ENCODE measurements at places on chromosomes 6 and 20.

GRCh38 chr6:148105695-148106094 is 236.9 kb upstream of the SASH1 start:
- no peak for DNase-seq

- DNase-seq = no peak
Observed at GRCh38 chr6:21185861-21186478, 407.6 kb upstream of the SOX4 start.

DNA sequence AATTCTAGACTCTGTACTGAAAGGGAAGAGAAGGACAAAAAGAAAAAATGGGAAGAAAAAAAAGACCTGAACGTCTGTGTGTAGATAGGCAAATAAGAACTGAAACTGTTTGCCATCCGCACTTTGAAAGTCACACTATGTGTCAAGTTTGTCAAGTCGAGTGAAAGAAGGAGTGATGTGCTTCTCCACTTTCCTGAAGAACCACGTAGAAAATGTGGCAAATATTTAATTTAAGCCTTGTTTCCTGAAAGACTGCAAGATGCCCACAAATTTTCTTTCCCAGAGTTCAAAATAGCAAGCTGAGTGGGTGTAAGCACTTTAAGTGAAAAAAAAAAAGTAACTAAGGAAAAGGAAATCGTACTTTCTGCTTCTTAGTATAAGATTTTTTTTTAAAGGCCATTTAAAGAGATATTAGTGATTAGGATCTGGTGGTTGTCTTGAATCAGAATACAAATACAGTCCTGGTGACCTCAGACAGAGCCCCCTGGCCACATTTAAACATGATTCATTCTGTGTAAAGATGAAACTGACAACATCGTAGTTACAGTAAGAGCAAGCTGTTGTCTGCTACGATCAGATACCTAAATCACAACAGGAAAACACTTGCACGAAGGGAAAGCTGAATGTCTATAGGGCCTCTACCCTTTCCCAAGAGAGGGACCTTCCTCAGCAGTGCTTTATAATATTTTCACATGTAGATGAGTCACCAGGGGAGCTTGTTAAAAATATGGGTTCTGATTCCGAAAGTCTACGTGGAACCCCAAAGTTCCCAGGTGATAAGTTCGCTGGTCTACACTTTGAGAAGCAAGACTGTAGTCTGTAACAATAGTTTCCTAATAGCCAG is 102.3 kb downstream of the HIVEP2 start:
- peak; percentile 78 for DNase-seq

GRCh38 chr6:16783509-16783908 is 22.2 kb upstream of the ATXN1 start:
- DNase-seq = no peak

GRCh38 chr20:16553684-16554083 is 19.6 kb downstream of the KIF16B start:
- no peak for DNase-seq

GRCh38 chr6:150145830-150146229 is 3.0 kb downstream of the PPP1R14C start:
- DNase-seq = no peak

GRCh38 chr20:46552460-46553420 is 2.3 kb upstream of the OCSTAMP start:
- DNase-seq = no peak

- no peak for DNase-seq
Observed at GRCh38 chr6:15392182-15392581, 146.3 kb downstream of the JARID2 start.

- no peak for DNase-seq
Observed at GRCh38 chr6:43990275-43990626, 137.0 kb downstream of the MRPL14 start.

GRCh38 chr20:41045671-41046070 is 17.0 kb downstream of the TOP1 start:
- no peak for DNase-seq

GRCh38 chr20:47075263-47075662 is 180.6 kb downstream of the EYA2 start:
- DNase-seq = no peak

- no peak for DNase-seq
Observed at GRCh38 chr6:116616737-116617053, 416 bp downstream of the RSPH4A start.

- no peak for DNase-seq
Observed at GRCh38 chr20:13059398-13060136, 50.8 kb downstream of the SPTLC3 start.

GRCh38 chr6:87430499-87430898 is 22.7 kb downstream of the CFAP206 start:
- DNase-seq = no peak

GRCh38 chr20:15922556-15922955 is 650.7 kb downstream of the KIF16B start:
- DNase-seq = no peak

GRCh38 chr20:18567739-18568091 is 483 bp downstream of the SMIM26 start:
- DNase-seq = no peak

- DNase-seq = no peak
Observed at GRCh38 chr20:14860410-14860814, 523.0 kb upstream of the FLRT3 start.

- DNase-seq = no peak
Observed at GRCh38 chr20:59771506-59772372, 161.7 kb downstream of the SYCP2 start.

DNA sequence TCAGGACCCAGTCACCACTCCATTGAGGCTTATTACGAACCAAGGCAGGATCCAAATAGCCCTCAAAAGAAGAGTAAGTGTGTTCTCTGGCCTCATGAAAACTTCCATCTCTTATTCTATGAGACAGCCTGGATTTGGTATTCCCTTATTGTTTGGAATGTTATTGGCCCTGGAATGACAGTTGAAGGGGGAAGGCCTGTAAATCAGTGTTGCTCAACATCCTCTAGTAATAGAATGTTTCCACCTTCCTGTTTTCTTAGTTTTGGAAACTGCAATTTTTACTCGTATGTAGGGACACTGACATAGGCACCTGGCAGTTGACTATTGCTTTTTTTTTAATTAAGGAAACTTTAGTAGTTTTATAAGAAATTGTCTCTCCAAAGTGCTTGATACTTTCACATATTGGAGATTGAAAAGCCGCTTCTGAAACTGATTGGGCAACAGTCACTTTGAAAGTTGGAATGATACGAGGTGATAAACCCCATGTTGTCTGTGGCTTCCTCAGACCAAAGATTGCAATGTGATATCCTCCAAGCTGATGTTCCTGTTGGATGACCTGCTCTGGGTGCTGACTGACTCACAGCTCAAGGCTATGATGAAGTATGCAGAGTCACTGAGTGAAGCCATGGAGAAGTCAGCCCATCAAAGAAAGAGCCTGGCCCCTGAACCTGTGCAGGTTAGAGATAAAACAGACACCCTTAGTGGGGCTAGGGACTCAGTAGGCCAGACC is 43.1 kb downstream of the BLTP3A start:
- peak; percentile 73 for DNase-seq

All from EL (cell line).